H4 (cell line): ENCODE measurements at places on chromosomes 13 and 19. TPM values are rescaled to one million over a fixed set of nuclear protein-coding genes. Genes with fewer than 3 reads are reported as not detected.

DNA sequence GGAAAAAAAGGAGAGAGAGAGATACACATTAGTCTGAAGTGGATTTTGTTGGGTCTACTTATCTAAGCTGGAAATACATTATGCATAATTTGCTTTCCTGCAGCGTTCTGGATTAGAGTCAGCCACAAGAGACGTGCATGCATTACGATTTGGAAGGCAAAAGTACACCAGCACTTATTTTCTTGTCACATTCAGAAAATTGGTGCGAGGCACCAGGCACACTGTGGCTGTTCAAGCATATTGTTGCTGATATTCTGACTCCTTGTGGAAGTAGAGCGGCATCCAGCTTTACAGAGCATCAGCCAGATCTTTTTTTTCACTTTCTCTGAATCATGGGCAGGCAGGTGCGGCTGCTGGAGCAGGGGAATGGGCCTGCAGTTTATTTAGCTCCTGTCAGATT lies 905.6 kb upstream of the SPRY2 start:
- DNase-seq, result no peak

DNA sequence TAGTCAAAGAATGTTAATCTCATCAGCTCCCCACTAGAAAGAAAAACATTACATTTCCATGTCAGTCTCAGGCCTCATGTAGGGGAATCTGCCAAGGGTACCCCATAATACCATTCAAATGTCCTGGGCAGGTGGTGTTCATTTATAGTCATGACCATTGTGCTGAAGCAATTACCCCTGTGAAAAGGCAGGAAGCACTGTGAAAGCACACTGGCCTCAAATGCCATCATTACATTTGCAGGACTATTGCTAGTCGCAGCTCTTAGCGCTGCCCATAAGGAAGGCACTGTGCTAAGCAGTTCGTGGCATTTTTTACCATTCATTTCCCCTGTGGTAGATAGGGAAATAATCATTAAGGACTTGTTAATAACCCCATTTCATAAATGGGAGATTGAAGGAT lies 109.0 kb downstream of the LHFPL6 start:
- DNase-seq, result no peak

GRCh38 chr13:24863748-24864540 lies 100.0 kb downstream of the RNF17 start:
- no peak for DNase-seq

DNA sequence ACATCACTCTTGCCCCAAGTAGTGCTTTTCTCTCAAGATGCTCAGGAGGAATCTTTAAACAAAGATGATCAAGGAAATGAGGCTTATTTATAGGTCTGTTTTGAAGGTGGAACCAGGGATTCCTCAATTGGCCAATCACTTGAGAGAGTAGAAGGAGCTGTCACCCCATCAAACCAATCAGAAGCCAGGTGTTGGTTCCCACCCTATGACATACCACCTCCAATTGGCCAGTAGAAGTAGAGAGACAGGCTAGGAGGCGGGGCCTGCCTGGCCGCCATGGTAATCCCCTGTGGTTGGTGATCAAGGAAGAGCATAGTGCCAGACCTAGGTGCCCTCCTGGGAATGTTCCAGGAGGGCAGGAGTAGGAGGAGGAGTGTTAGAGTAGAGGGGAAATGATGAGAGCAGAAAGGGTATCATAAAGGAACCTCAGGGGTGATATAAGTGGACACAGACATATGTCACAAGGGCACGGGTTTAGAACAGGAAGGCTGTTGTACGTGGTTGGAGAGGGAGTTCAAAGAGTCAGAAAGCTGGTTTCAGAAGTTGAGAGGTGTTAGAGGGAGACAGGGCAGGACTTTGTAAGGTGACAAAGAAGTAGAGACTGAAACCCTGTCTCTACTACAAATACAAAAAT lies 10.5 kb downstream of the PMIS2 start:
- peak; percentile 36 for DNase-seq

GRCh38 chr19:45468159-45468651 lies 409 bp downstream of the FOSB start:
- DNase-seq, result no peak

GRCh38 chr13:59437544-59438301 lies 726.0 kb downstream of the DIAPH3 start:
- DNase-seq, result no peak

DNA sequence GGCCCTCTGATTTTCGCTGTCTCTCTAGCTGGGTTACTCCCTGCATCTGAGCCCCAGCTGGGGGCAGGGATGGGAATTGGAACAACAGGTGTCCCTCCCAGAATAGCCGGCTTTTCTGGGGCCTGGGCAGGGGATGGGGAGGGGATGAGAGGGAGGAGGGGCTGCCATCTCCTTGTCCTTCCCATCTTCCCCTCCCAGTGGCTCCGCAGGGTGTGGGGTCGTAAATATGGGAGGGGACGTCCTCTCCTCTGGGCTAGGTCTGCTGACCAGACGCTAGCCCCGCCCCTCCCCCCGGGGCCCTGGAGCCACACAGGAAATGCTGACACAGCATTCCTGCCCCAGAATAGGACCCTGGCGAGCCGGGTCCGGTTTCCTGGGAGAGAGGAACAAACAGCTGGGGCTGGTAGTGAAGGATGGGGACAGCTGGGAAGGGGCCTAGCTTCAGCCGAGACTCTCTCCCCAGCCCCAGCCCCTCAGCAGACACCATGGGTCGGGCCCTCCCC lies 1.1 kb downstream of the RYR1 start:
- no peak for DNase-seq

Gene OVOL3
- not detected in 2 replicates for total RNA-seq

Gene DCLK1
- 0.97 and 2.9 TPM in 2 replicates for total RNA-seq

Gene PLPP2
- total RNA-seq, result 111 and 138 TPM in 2 replicates

Gene CYP2B6
- not detected in 2 replicates for total RNA-seq

Gene ZNF562
- total RNA-seq, result 21.8 and 32.9 TPM in 2 replicates

Gene SIGLEC12
- not detected in 2 replicates for total RNA-seq

Gene ADAT3
- total RNA-seq, result 0.93 and 1.0 TPM in 2 replicates
